ENCODE measurements at places on chromosomes 2 and 18. TPM values are rescaled to one million over a fixed set of nuclear protein-coding genes. Genes with fewer than 3 reads are reported as not detected.

MROH2A gene
- not detected for total RNA-seq

GPBAR1 gene
- total RNA-seq, result 0.58 TPM

NEB gene
- 0.06 TPM for total RNA-seq

ESPNL gene
- total RNA-seq, result not detected

DNA sequence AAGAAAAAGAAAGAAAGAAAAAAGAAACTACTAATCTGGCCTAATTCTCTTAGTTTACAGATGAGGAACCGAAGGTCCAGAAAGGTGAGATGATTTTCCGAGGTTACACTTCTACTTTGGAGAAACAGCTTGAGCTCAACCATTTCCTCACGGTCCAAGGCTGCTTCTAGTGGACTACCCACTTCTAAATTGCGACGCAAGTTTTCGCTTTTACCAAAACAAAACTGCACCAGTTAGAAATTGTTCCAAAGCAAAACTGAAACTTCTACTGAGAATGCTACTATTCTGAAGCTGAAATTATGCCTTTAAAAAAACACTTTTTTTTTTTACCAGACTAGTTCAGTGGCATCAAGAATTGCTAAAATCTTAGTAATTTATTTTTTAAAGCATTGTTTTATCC lies 101.6 kb downstream of the INO80D start:
- no peak for DNase-seq

- DNase-seq, result no peak
Measured at GRCh38 chr2:160010361-160011145, 51.9 kb downstream of the PLA2R1 start.

DNA sequence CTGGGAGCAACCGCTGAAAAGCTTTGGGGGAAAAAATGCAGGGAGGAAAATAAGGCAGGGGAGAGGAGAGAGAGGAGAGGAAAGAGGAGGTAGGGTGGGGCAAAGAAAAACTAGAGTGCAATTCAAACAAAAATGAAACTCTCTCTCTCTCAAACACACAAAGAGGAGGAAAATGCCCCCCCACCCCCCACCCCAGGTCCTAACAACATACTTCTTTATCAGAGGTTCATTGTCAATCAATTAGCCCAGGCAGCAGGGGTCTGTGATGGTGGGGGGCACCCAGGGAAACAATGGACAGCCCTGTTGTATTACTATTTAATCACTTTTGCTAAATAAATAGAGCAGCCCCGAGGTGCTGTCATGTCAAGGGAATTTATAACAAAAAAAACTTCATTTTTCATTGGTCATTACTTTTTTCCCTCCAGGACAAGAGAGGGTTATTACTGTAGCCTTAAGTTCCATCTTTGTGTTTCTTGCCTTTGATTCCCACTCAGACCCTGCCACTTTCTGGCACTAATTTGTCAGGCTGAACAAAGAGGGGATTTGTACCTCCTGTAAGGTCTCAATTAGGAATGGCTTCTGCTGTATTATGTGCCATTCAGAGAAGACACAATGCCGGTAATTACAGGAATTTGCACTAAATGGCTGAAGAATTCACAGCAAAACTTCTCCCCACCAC lies 55.0 kb downstream of the PLEKHM3 start:
- no peak for DNase-seq

DNA sequence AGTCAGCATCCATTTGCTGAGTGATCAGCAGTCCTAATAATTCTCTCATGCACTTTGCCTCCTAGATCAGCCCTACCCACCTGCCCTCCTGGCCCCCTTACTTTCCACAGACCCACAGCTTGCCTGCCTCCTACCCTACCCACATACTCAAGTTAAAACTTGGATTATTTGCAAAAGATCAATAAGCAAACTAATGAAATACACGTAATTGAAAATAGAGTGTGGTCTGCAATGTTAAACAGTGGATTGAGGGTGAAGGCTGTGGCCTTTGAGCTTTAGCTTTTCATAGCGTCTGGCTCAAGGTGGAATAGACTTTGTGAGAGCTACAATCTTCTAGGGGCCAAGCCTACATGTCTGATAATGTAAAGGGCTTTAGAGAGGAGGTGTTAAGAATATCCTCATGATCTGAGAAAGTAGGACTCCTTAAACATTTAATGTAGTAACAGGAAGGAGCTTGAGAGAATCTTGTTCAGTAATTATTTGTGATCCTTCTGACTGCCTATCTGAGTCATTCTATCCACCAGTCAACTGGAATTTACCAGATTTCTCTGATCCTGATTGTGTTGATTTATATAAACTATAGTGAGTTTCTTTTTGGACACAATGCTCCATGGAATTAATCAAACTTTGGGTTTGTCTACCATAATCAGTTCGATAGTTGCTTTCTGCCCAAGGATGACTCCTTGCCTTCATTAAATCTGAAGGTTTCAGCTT lies 310.0 kb downstream of the HRH4 start:
- no peak for DNase-seq

DNA sequence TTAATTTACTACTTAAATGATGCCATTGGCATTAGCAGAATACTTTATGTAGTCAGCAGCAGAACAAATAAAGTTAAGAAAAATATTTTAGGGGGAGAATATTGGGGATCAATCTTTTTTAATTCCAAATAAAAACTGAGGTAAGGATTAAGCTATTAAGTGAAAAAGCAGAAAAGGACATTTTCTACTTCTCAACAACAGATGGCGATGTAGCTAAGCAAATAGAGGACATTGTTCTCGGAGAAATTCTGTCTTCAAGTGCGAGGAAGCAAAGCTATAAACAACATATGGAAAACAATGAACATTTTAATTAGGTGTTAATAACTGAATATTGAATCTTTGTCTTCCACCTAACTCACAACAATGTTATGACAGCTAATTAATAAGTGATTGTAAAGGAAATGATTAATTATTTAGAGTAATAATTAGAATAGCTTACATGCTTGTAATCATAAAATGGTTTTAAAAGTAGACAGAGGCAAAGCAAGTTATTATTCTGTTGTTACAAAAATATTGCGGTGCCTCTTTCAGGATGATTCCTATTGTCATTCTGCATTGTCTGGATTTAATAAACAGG lies 32.9 kb upstream of the CCDC93 start:
- DNase-seq, result no peak

DNA sequence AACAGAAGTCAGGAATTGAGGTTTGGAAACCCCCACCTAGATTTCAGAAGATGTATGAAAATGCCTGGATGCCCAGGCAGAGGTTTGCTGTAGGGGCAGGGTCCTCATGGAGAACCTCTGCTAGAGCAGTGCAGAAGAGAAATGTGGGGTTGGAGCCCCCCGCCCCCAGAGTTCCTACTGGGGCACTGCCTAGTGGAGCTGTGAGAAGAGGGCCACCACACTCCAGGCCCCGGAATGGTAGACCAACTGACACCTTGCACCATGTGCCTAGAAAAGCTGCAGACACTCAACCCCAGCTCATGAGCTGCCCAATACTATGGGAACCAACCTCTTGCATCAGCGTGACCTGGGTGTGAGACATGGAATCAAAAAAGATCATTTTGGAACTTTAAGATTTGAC lies 967.0 kb upstream of the NRXN1 start:
- DNase-seq, result no peak

DNA sequence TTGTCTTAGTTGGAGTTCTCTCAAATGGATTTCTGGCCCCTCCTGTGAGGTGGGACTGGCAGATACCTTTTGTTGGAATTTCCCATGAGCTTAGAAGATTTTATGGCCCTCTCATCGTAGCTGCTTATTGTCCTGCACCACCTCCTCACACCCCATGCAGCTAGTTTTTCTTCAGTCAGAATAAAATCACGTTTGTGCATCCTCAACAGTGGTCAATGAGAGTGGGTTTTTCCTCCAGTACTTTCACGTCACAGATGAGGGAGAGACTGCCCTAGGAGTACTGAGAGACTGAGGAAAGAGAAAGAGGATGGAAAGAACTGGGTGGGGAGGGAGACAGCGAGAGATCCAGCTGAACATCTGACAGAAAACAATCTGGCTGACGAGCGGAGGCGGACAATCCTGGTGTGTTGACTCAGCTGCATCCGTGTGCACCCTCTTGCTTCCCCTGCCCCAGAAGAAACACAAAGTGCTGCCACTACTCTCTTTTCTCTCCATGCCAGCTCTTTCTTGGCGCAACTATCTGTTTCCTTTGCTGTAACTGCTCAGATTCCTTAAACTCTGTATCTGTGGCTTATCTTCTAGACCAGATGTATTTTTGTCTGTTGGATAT lies 7.4 kb downstream of the RAPGEF4 start:
- no peak for DNase-seq

GRCh38 chr2:198322275-198322674 lies 517.9 kb downstream of the PLCL1 start:
- no peak for DNase-seq

- no peak for DNase-seq
Measured at GRCh38 chr2:54603796-54604195, 119.7 kb upstream of the EML6 start.

Data from activated naive CD8-positive, alpha-beta T cell treated with anti-CD3 and anti-CD28 coated beads for 36 hours (primary cell).